ENCODE measurements at places on chromosomes 11 and 22.
A peak's percentile ranks its signal among the peaks of the same experiment; 100 is the strongest.

DNA sequence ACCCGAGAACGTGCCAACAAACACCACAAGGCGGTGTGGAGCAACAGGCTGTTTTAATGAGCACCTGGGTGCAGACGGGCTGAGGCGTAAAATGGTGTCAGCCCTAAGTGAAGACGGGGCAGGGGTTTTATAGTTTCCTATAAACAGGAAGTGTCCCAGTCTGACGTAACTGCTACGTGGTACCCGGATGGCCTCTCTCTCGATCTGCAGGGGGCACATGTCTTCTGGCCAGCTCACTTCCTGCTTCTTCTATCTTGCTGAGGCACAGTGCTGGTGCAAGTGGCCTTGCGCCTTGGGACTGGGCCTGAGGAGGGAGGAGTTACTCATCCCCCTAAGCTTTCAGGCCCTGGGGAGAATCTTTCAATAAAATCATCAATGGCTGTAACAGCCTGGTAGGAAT, 20.9 kb downstream of the OOSP3 start:
- DNase-seq: no peak

GRCh38 chr22:50674130-50674500, 1.5 kb downstream of the SHANK3 start:
- no peak for DNase-seq

GRCh38 chr11:64672875-64673274, 50.1 kb downstream of the NRXN2 start:
- DNase-seq: no peak

DNA sequence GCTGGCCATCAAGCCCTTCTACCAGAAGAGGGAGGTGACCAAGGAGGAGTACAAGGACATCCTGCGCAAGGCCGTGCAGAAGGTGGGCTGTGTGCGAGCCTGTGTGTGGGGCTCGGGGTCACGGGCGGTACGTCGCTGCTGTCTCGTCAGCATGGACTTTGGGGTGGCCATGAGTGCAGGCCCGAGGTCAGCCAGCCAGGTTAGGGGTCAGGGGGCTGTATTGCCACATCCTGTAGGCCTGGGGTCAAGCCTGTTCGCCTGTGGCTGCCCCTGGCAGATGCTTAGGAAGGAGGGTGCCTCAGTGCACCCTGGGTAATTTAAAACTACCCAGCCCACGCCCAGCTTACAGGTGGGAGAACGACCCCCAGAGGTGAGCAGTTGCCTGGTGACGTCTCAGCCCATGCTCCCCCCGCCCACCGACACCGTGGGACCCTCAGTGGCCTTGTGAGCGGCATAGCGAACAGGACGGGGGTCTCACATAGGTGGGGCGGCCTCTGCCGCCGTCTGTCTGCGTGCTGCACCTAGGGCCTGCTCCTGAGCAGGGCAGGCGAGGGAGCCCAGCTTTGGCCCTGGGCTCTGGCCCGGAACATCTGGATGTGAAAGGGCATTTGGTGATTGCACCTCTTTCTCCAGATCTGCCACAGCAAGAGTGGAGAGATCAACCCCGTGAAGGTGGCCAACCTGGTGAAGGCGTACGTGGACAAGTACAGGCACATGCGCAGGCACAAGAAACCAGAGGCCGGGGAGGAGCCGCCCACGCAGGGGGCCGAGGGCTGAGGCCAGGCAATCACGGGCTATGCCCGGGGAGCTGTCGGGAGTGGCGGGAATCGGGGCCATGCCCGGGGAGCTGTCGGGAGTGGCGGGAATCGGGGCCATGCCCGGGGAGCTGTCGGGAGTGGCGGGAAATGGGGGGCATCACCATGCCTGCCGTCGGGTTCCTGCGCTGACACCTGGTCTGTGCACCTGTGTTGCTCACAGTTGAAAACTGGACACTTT, 4.5 kb downstream of the IRF7 start:
- no peak for DNase-seq

GRCh38 chr11:17603056-17603825, 56.2 kb downstream of the OTOG start:
- no peak for DNase-seq

DNA sequence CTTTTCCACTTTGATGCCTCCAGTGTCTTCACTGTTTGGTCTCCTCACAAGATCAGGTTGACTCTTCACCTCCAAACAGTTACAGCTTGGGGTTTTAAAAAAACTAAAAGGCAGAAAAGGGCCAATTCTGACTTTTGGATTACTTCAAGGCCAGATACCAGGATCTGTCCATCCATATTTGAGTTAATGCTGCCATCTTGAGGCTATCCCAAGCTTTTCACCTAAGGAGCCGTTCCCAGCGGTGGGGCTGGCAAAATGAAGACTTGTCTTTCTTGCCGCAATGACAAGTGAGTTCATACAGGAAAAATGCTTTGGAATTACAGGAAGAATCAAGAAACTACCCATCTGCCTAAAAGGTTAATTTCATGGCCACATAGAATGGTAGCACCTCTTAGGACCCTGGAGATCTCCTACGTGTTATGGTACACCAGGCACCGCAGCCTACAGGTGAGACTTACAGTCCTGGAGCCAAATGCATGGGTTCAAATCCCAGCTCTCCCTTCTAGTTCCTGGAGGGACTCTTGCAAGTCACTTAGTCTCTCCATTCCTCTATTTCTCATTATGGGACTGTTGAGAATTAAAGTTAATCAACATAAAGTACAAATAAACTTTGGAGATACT, 6.0 kb upstream of the OR5B21 start:
- peak; percentile 32 for DNase-seq

- no peak for DNase-seq
These were observed 94.0 kb downstream of the NTM start for GRCh38 chr11:131464461-131464860.

DNA sequence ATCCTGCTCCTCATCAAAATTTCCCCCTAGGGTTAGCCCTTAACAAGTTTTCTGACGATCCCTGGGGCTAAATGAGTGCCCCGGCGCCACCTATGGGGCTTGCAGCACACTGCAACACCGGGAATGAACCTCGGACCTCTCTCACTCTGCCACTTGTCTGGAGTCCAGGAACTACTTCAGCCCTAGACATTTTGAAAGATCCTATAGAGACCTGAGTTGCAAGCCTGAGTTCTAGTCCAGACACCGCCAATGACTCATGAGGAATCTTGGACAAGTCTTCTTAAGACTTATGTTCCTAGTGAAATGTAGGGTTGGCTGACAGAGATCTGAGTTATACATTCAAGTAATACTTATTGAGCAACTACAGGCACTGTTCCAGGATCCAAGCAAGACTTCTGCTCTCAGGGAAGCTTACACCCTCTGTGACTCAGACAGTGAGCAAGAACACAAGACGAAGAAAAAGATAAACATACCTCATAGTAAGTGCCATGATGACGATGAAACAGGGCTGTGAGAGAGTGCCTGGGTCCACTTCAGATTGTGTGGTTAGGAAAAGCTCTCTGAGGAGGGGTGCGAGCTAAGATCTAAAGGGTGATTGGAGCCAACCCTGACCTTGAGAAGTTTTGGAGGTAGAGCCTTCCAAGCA, 10.2 kb upstream of the STK33 start:
- DNase-seq: peak; percentile 34

DNA sequence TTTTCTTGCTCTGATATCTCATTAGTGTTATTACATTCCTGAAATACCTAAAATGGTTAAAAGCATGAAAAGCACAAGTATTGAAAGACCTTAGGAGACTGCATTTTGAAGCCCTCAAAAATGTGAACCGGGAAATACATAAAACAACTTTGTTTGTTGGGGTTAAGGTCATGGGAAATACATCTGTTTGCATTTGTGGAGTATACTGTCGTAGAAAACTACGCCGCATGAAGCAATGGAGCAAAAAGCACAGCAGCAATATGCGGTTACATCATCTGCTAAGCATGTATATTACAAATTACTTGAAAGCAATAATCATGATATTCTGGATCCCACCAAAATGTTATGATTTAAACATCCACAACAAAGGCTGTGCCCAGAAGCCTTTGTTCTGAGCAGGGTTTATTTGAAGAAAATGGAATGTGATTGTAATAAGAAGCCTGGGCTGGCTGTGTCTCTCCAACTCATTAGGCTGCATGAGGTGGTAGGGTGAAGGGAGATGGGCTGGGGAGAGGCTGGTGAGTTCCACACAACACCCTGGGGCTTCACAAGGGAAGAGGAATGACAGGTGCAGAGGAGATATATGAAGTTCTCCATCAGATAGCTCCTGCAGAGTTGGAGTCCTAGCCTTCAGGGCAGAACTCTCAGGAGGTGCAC, 64.7 kb upstream of the LIN7C start:
- no peak for DNase-seq

DNA sequence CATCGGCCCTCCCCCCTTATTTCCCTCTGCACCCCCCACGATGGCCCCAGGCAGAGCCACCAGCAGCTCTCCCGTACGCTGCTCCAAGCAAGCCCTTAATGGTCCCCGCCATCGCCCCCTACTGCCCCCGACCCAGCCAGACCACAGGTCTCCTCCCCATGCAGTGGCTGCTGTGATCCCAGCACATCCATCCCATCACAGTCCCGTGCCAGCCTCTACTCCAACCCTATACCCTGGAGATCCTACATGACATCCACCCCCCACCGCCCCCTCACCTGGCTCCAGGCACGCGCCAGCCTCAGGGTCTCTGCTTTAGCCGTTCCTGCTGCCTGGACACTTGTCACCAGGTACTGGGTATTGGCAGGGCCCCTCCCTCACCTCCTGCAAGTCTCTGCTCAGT, 85.8 kb upstream of the RTL6 start:
- DNase-seq: no peak

- DNase-seq: no peak
These were observed 1.2 kb downstream of the MRPL17 start for GRCh38 chr11:6681949-6682348.

DNA sequence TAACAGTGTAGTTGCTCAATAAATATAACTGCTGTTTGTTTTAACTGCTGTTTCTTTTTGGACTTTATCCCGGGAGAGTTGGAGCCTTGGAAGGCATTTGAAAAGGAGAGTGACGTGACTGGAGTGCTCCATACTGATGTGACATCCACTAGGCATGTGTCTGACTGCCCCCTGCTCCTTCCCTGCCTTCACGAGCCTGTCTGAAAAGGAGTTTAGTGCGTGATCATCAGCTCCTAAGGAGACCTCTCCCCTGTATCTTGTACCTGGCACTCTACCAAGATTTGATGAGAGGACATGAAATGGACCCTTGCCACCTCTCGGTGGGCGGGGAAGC, 22.9 kb downstream of the ZBTB16 start:
- no peak for DNase-seq

DNA sequence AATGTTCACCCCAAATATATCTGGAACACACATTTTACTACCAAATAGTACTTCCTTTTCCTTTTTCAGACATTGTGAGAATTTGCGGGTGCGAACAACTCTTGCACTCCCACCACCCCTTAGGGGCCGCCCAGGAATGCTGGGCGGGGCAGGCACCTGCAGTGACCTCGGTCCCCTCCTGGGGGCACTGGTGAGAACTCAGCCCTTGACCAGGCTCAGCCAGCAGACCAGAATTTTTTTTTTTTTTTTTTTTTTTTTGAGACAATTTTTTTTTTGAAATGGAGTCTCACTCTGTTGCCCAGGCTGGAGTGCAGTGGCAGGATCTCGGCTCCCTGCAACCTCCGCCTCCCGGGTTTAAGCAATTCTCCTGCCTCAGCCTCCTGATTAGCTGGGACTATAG, 75.8 kb downstream of the ARHGAP8 start:
- DNase-seq: no peak

DNA sequence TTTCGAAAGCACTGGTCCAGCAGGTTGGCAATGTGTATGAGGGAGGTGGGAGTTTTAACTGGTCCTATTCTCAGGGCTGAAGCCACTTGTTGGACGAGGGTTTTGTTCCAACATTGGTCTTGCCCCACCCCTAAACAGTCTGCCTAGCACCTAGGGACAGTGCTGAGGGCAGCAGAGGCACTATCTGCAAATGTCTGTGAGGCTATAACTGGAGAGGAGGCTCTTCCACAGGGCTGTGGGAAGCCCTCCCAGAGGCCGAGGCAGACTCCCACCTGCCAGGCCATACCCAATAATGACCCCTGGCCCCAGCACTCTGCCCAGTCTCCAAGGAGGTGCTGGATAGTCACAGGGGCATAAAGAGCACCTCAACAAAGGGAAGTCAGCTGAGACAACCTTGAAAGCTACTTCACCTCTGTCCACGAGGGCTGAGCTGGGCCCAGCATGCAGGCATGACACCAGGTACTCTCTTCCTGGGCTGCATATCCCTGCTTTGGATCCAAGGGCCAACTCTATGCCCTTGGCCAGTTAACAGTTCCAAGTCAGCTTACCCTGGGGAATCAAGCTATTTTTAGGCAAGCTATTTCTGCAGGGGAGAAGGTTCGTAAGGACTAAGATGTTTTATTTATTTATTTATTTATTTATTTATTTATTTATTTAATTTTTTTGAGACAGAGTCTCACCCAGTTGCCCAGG, 40.2 kb upstream of the SLC25A1 start:
- no peak for DNase-seq

- DNase-seq: no peak
These were observed 47.1 kb downstream of the BMAL1 start for GRCh38 chr11:13324709-13325108.

- DNase-seq: no peak
These were observed 197.5 kb downstream of the MSANTD4 start for GRCh38 chr11:105824457-105825013.

DNA sequence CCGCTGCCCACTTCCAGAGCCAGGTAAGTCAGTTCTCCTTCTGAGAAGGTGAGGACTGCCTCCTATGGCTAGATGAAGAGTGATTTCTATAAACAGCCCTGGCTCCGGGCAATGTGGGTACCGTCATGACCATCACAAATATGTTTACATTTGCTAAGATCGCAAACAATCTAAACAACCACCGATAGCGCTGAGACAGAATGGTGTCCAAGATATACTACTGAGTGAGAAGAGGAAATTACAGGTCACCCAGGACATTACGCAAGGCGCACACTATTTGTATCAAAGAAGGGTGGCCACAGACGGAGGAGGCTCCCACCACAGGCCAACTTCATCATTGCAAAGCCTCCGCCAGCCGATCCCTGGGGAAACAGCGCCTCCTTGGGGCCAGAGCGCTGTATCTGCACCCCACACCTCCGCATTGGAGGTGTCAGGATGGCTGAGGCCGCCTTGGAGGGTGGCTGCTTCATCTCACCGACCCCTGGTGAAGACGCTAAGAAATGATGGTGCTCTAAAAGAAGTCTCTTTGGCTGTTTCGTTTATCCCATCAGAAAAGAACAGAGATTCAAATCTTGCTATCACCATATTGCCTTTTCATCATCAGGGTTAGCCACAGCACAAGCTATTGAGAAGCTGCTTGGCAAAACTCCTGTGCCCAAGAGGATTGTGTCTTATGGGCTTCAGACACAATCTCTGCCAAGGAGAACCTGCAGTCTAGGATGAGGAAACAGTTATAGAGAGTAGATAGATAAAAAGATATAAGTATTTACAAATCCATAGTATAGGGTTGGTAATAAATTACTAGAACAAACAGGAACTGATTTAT, 12.3 kb upstream of the ASRGL1 start:
- peak; percentile 41 for DNase-seq

Measured in progenitor cell of endocrine pancreas (in vitro differentiated cells).